ENCODE measurements at places on chromosomes 6 and 20.

GRCh38 chr6:148112851-148113319 lies 229.8 kb upstream of the SASH1 start:
- no peak for DNase-seq

GRCh38 chr20:64041040-64041780 lies 5.2 kb downstream of the C20orf204 start:
- DNase-seq = no peak

DNA sequence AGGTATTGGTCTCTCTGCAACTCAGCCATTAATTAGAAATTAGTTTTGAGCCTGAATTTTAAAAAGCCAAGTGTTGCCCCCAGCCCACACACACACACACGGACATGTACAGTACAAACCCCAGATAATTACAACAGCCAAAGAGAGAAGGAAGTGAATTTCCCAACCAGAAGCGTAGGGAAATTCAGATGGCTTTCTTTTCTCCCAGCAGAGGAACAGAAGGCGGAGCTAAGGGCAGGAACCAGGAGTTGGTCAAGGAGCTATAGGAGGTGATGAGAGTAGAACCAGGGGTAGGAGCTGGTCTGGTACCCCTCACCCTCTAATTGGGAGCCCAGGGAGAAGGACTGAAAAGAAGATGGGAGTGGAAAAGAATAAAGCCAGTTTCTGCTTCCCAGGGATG lies 3.9 kb upstream of the ZBTB9 start:
- DNase-seq = no peak

GRCh38 chr20:3275966-3276679 lies 37.1 kb upstream of the SLC4A11 start:
- DNase-seq = no peak

GRCh38 chr20:44904377-44904776 lies 5.5 kb upstream of the PABPC1L start:
- no peak for DNase-seq

DNA sequence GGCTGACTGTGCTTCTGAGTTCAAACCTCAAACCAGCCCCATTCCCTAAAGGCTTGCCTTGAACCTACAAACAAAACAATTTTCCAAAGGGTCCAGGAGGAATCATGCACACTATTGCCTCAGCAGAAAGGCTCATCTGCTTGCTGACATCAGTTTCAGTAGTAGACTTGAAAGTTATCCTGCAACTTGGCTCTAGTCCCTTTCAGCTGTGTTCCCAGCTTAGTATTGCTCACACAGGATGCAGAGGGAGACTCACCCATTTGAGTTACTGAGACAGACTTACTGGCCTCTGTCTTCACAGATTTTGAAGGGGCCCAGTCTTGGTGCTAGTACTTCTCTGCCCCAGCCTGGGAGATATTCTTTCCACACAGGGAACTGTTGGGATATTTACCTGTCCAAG lies 38.5 kb upstream of the TFB1M start:
- no peak for DNase-seq

DNA sequence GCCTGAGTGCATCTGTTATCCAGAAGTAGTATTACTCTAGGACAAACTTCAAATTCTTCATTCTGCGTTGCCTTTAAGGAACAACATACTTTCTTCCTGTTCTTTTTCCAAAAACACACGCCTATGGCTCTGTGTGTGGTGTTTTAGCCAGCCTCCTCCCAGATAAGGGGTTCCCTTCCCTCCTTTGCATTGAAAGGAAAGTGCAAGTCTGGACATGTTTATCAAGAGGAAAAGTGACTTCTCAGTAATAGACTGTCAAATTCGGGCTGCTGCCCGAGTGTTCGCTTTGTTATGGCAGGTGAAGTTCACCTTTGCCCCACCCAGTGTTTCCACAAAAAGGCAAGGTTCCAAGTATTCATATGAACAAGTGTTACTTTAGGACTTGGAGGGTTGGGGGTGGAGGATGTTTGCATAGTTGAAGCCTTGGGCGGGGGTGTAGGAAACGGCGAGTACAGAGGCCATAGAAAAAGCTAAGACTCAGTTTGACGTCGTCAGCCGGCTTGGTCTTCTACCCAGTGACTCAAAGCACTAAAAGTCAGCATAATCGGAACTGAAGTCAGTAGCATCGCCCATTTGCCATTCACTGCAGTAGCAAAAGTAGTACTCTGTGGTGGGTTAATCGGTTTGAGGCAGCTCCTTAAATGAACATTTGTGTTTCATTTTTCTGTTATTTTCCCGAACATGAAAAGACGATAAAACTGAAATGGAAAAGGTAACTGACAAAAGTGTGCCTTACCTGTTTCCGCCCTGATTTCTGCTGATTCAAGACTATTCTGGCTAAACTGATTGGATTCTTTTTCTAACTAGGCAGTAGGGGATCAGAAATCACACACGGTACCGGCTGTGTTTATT lies 12.5 kb downstream of the PRDM1 start:
- peak; percentile 41 for DNase-seq

DNA sequence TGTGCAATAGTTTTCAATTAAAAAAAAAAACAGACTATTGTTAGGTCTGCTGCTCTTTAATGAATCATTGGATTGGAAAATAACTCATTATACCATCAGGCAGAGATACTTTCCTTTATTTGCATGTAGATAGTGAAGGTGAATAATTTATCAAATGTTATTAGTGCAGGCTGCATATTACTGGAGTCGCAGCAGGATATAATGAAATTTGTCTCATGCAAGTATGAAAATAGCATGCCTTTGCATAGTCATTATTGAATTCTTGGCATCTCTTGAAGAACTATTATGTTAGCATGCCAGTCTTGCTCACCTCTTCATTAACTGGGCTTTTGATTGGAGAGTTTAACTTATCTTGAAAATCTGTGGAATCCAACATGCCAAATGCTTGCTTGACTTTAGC lies 241.7 kb downstream of the CDKAL1 start:
- no peak for DNase-seq

DNA sequence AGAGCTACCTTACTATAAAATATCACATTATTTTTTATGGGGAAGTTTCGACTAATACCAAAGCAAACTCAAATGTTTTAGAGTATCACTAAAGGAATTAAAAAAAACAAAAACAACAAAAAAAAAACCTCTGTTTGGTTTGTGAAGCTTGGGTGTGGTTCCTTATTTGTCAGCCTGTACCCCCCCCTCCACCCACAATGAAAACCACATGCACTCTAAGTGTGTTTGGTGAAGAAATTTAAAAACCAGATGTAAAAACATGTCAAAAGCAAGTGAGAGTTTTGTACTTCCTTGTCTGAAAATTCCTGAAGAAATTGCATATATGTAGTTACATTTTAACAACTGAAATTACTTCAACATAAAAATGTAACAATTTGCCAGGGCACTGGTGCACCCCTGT lies 3.1 kb downstream of the STK38 start:
- DNase-seq = peak; percentile 27

GRCh38 chr6:144678844-144679243 lies 393.7 kb downstream of the UTRN start:
- no peak for DNase-seq

- DNase-seq = no peak
Measured at GRCh38 chr6:51152594-51152993, 333.9 kb downstream of the TFAP2B start.

- DNase-seq = no peak
Measured at GRCh38 chr20:52096117-52096516, 95.5 kb downstream of the ZFP64 start.

DNA sequence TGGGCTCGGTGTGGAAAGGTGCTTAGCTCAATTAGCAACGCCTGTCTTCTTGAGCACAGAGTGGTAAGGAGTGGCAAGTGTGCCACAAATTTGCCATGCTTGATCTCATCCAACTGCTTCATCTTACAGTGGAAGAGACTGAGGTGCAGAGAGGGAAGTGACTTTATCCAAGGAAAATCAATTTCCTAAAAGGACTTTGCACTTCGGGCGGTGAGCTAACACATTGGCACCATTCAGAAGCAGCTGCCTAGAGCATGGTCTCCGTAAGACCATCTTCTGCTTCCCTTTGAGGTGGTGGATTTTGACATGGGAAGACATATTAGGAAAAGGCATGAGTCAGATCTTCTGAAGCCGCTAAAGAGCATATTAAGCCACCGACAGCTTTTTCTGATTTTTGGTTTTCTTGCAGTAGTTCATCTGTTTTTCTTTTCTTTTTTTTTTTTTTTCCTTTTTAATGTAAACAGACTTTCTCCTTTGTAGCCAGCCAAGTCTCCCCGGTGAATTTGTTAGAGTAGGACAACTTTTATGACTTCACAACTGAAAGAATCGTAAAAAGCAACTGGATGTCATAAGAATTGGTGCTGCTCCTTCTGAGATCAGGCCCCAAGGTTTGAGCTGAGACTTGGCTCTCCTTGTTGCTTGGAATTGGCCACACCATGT lies 273.2 kb downstream of the CDC5L start:
- no peak for DNase-seq

- DNase-seq = no peak
Measured at GRCh38 chr20:24842918-24843715, 106.0 kb upstream of the CST7 start.

- DNase-seq = peak; percentile 49
Measured at GRCh38 chr6:34671801-34672656, 24.5 kb downstream of the ILRUN start.

GRCh38 chr20:57948180-57948955 lies 238.6 kb upstream of the PMEPA1 start:
- no peak for DNase-seq

DNA sequence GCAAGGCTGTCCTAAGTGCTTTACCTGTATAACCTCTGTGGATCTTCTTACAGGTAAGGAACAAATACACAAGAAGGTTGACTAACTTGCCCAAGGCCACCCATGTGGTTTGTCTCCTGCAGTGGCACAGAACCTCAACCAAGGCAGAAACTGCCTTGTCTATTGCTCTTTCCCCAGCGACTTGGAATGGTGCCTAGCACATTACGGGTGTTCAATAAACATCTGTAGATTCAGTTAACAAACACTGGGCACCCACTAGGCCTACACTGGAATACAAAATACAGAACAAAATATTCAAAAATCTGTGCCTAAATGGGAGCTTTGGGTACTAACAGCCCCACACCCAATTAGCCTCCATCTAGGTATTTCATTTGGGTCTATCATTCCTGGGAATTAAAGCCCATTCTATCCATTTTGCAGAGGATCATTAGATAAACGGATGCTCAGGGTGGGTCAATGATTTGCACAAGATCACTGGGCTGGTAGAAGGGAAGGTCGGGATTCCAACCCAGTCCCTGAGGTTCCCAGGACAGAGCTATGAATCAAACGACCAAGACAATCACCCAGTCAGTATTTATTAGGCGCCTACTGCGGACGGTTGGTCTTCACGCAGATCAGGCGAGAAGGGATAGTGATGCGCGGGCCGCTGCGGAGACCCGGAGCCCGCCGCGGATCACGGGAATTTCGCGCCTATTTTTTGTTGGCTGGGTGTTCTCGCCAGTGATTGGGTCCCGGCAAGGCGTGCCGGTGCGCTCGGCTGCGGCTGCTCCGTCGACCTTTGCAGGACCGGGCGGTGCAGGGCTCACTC lies at the start of gene STK35:
TSS of gene STK35 (plus strand) at position 771 of the 808 bp plus-strand sequence. CDS start 55 bp downstream, outside the sequence.
- no peak for DNase-seq

GRCh38 chr6:148463671-148464070 lies 121.0 kb downstream of the SASH1 start:
- no peak for DNase-seq

GRCh38 chr6:41716516-41717391 lies 18.7 kb downstream of the TFEB start:
- no peak for DNase-seq

DNA sequence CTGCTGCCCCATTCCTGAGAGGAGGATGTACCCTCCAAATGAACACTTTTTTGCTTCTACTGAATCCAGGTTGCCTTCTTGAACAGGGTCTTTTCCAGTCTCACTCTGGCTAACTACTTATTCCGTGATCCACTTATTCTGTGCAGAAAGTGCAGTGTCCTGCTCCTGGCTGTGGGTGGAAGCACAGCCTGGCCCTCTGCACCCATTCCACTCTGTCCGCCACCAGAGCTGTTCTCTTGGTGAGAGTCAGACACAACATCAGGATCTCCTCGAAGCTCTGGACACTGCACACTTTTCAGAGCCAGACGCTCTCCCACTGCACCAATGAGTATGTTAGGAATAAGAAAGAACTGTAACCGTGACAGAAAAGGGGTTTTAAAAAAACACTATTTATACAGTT lies 174.2 kb downstream of the MCHR2 start:
- no peak for DNase-seq

GRCh38 chr6:53915026-53915691 lies 120.4 kb downstream of the LRRC1 start:
- no peak for DNase-seq

- DNase-seq = no peak
Measured at GRCh38 chr6:141866731-141867497, 265.8 kb upstream of the GJE1 start.

- DNase-seq = no peak
Measured at GRCh38 chr20:25065072-25065624, 7.2 kb upstream of the ACSS1 start.

- DNase-seq = no peak
Measured at GRCh38 chr6:5766260-5766659, 240.5 kb downstream of the NRN1 start.

- DNase-seq = no peak
Measured at GRCh38 chr20:23636908-23637281, 860 bp downstream of the CST3 start.

GRCh38 chr6:153984811-153985210 lies 54.2 kb upstream of the OPRM1 start:
- DNase-seq = no peak

DNA sequence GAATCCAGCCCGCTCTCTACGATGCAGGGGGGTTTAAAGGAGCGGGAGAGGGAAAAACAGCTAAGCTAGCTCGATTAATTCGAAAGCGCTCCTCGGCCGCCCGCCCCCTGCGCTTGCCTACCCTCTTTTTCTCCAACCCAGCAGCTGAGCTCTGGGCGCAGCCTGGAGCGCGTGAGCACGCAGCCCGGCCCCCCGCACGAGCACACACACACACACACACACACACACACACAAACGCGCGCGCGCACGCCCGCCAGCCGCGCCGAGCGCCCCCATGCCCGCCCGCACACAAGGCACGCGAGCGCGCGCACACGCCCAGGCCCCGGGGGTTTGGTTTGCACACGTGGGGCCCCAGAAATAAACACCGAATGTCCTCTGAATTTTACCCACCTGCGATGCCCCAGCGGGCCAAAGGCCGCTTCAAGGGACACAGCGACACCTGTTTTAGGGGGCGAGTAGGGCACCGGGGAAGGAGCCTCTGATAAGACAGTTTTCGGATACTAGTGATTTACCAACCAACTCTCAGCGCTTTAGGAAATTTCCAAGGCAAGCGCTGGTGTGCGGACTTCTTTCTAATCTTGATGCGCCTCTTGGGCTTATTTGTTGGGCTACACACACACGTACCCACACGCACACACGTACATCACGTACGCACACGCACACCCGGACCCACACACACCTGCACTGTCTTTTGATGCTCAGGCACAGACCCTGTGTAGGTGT lies 802 bp upstream of the NRN1 start:
- no peak for DNase-seq
